ENCODE measurements at places on chromosomes 12 and 14.

GRCh38 chr14:33764876-33765650, 185.8 kb downstream of the EGLN3 start:
- DNase-seq, result no peak

DNA sequence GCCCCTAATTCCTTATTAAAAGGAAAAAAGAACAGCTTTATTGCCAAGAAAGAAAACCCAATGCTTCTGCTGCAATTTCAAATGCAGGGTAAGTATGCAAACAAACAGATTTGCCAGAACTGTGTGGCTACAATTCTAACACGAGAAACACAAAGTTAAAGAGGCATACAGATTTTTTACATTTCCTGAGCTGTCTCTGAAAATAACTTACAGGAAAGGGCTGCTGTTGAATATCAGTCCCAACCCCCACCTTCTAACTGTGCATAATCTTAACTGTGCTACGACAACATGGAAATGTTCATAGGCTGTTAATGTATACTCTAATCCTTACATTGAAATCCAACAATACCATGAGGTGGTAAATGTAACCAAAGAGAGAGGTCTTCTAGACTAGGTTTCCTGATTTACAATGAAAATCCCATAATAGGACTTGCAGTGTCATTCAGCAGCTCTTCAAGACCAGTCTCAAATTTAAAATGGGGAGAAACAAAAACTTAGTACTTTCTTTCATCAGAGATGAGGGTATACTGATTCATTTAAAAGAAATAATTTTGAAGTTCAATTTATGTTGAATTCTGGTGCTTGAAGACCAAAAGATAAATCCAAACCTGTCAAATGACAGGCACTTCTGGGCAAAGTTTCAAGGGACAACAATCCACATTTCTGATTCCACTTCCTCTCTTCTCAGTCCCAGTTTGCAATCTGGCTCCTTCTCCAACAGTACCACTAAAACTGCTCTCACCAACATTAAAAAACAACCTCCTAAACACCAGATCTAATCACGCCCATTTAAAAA, 14.4 kb downstream of the FGD6 start:
- DNase-seq, result no peak

GRCh38 chr14:38038986-38039385, 168.7 kb upstream of the SSTR1 start:
- DNase-seq, result no peak

GRCh38 chr14:96962337-96962736, 165.2 kb downstream of the VRK1 start:
- DNase-seq, result no peak

Data from NCI-H526 (cell line).